Gastroesophageal sphincter (tissue), 4 donors: ENCODE measurements at places on chromosomes 1 and 21.

- ATAC-seq, result no peak
- H3K27ac ChIP-seq, result no peak overlapping the region
- H3K36me3 ChIP-seq, result no peaks in the 10 kb centered on the region
- peaks cover 30% of the 10 kb centered on the region for H3K4me1 ChIP-seq
- H3K4me3 ChIP-seq, result no peak overlapping the region
- H3K27me3 ChIP-seq, result no peaks in the 10 kb centered on the region
These were observed 3.9 kb downstream of the POFUT2 start for GRCh38 chr21:45283611-45284455.

- no peaks in the 10 kb centered on the region for H3K4me1 ChIP-seq
- no peaks in the 10 kb centered on the region for H3K36me3 ChIP-seq
- H3K4me3 ChIP-seq, result no peak overlapping the region
- no peak for ATAC-seq
These were observed 104.9 kb upstream of the EDN2 start for GRCh38 chr1:41589395-41589794.

- no peak overlapping the region for H3K4me3 ChIP-seq
- no peaks in the 10 kb centered on the region for H3K4me1 ChIP-seq
- H3K36me3 ChIP-seq, result no peaks in the 10 kb centered on the region
- no peak for ATAC-seq
- H3K27me3 ChIP-seq, result no peaks in the 10 kb centered on the region
These were observed 1505.2 kb downstream of the AMY1C start for GRCh38 chr1:105254906-105255305.

DNA sequence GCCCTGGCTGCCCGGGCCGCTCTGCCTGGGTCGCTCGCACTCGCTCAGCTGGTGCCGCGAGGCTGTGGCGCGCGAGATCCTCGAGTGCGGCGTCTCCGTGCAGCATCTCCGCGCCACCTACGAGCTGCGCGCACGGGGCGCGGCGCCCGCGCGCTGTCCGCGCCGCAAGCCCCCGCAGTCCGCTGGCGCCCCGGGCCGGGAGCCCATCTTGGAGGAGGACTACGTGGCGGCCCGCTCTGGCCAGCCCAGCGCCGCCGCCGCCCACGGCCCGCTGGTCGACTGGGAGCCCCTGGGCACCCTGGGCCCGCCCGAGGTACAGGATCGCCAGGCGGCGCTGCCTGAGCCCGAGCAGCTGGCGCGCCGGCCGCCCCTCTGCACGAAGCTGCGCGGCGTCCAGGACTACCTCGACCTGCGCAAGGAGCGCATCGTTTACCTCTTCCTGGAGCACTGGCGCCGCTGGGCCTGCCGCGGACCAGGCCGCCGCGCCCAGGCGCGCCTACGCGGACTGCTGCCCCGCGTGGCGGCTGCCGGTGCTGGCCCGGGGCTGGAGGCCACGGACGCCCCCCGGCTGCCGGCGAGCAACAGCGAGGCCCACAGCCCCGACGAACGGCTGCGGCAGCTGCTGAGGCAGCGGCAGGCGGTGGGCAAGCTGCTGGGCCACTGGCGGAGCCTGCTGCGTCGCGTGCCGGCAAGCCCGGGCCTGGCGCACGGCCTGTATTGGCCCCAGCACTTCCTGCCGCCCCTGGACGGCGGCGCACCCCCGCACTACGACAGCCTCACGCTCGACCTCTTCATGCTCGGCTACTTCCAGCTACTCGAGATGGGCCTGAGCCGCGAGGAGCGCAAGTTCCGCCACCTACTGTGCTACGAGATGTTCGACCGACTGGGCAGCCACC is 10.9 kb downstream of the TNFRSF25 start:
- no peak overlapping the region for H3K4me3 ChIP-seq
- H3K27me3 ChIP-seq, result peaks cover 98% of the 10 kb centered on the region
- ATAC-seq, result no peak

DNA sequence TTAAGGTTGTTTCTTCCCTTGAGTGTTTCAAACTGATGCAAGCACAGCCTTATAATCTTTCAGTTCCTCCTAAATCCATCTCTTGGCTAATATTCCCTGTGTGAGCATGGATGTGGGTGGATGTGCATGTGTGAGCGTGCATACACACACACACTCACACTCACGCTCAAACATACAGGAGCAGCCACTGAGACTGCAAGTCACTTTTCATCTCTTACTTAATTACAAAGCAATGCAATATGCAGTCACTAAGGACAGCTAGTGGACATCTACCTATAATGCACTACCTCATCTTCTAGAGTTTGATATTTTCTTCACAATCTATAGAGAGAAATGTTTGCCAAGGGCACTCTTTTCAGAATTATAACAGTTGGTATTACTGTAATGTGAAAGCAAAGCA is 1.4 kb downstream of the ESRRG start:
- peaks cover 17% of the 10 kb centered on the region for H3K4me1 ChIP-seq
- no peaks in the 10 kb centered on the region for H3K27me3 ChIP-seq
- no peak overlapping the region for H3K4me3 ChIP-seq
- peak overlapping the region; percentile 8 for H3K27ac ChIP-seq
- H3K36me3 ChIP-seq, result no peaks in the 10 kb centered on the region
- ATAC-seq, result no peak

DNA sequence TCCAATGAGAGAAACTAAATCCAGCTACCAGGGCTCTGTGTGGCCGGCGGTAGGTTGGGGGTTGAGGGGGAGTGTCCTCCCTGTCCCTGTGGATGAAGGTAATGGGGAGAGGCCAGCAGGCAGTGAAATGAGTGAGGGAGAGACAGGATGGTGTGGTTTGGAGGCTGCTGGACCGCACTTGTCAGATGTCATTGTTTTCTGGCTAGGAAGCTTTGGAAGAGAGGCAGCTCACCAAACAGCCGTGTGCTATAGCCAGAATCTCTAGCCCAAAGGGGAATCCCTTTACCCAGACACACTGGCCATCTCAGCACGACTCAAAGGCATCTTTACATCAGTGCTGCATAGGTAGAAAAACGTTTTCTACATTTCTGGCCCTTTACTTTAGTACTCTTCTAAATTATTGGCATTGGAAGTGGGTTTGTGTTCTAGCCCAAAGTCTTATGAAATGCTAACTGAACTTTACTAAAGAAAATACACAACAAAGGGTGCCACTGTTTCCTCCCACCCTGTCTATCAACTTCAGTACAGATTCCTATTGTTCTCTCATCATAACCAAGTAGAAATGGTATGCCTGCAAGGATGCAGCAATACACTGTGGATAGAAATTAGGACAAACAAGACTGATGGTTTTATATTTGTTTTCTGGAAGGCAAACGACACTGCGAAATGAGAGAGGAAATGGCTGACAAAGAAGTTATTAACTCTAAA is 95.9 kb upstream of the COA6 start:
- H3K4me3 ChIP-seq, result no peak overlapping the region
- H3K4me1 ChIP-seq, result no peaks in the 10 kb centered on the region
- peaks cover 11% of the 10 kb centered on the region for H3K27me3 ChIP-seq
- H3K27ac ChIP-seq, result no peak overlapping the region
- no peaks in the 10 kb centered on the region for H3K36me3 ChIP-seq
- no peak for ATAC-seq

DNA sequence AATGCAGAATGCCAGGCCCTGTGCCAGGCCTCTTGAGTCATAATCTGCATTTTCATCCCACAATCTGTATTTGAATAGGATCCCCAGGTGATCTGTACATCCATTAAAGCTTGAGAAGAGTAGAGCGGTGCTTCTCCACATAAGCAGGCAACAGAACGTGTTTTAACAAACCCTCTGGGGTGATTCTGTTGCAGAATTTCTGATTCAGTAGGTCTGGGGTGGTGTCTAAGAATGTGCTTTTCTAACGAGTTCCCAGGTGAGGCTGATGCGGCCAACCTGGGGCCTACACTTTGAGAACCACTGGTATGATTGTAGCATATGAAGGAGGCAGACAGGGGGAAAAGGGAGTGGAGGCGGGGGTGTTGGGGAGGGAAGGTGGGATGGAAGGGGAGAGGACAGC is 78.4 kb upstream of the POU3F1 start:
- H3K27ac ChIP-seq, result no peak overlapping the region
- no peak for ATAC-seq
- H3K36me3 ChIP-seq, result no peaks in the 10 kb centered on the region
- peaks cover 34% of the 10 kb centered on the region for H3K27me3 ChIP-seq
- no peaks in the 10 kb centered on the region for H3K4me1 ChIP-seq

GRCh38 chr1:216549796-216550195 is 126.5 kb upstream of the USH2A start:
- ATAC-seq, result no peak
- H3K4me3 ChIP-seq, result no peak overlapping the region
- H3K27me3 ChIP-seq, result no peaks in the 10 kb centered on the region
- H3K27ac ChIP-seq, result no peak overlapping the region
- no peaks in the 10 kb centered on the region for H3K4me1 ChIP-seq

DNA sequence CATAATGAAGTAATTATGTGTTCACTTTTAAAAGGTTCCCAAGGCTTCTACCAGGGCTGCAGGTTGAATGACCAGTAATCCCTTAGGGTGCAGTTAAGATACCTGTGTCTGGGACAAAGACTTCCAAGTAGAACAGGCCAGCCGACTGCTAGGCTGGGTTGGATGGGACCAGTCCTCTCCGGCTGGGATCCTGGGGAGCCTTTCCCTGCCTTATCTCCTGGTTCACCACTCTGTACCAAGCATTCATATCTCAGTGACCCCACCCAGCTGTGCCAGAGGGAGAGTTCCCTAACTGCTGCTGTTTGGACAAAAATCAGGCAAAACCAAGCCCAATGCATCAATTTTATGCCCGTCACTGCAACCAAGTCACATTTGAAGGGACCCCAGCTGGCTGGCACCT is 116.2 kb upstream of the ATP1A1 start:
- no peaks in the 10 kb centered on the region for H3K4me1 ChIP-seq
- H3K36me3 ChIP-seq, result no peaks in the 10 kb centered on the region
- ATAC-seq, result no peak
- no peak overlapping the region for H3K27ac ChIP-seq
- no peaks in the 10 kb centered on the region for H3K27me3 ChIP-seq

GRCh38 chr1:18205319-18205718 is 97.7 kb downstream of the IGSF21 start:
- no peaks in the 10 kb centered on the region for H3K4me1 ChIP-seq
- peaks cover 62% of the 10 kb centered on the region for H3K27me3 ChIP-seq
- no peak overlapping the region for H3K27ac ChIP-seq
- no peaks in the 10 kb centered on the region for H3K36me3 ChIP-seq
- H3K4me3 ChIP-seq, result no peak overlapping the region

GRCh38 chr1:171566467-171566866 is 55.6 kb upstream of the MYOCOS start:
- peaks cover 84% of the 10 kb centered on the region for H3K36me3 ChIP-seq
- ATAC-seq, result no peak
- no peaks in the 10 kb centered on the region for H3K4me1 ChIP-seq
- no peak overlapping the region for H3K4me3 ChIP-seq
- H3K27ac ChIP-seq, result no peak overlapping the region

DNA sequence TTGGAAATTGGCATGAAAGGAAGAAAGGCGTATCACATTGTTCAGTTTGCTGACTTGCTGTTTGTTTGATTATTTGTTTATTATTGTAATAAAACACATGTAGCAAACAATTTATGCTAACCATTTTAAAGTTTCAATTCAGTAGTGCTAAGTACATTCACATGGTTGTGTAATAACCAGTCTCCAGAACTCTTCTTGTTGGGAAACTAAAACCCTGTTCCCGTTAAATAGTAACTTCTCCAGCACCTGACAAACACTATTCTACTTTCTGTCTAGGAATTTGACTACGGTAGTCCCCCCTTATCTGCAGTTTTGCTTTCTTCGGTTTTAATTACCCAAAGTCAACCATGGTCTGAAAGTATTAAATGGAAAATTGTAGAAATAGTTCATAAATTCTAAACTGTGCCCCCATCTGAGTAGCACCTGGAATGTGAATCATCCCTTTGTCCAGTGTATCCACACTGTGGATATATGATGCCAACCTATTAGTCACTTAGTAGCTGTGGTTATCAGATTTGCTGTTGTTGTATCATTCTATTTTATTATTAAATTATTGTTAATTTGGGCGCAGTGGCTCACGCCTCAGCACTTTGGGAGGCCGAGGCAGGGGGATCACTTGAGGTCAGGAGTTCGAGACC is 5.5 kb downstream of the MORC3 start:
- H3K4me1 ChIP-seq, result no peaks in the 10 kb centered on the region
- H3K36me3 ChIP-seq, result peaks cover 24% of the 10 kb centered on the region
- no peak for ATAC-seq
- no peak overlapping the region for H3K27ac ChIP-seq
- H3K27me3 ChIP-seq, result no peaks in the 10 kb centered on the region

DNA sequence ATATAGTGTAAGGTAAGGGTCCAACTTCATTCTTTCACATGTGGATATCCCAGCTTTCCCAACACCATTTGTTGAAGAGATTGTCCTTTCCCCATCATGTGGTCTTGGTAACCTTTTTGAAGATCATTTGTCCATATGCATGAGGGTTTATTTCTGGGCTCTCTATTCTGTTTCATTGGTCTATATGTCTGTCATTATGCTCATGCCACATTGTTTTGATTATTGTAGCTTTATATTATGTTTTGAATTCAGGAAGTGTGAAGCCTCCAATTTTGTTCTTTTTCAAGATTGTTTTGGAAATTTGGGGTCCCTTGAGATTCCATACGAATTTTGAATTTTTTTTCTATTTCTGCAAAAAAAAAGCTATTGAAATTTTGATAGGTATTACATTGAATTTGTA is 15.2 kb upstream of the RCSD1 start:
- no peak for ATAC-seq
- H3K27ac ChIP-seq, result no peak overlapping the region
- no peaks in the 10 kb centered on the region for H3K36me3 ChIP-seq
- no peaks in the 10 kb centered on the region for H3K4me1 ChIP-seq
- H3K27me3 ChIP-seq, result no peaks in the 10 kb centered on the region
- no peak overlapping the region for H3K4me3 ChIP-seq

DNA sequence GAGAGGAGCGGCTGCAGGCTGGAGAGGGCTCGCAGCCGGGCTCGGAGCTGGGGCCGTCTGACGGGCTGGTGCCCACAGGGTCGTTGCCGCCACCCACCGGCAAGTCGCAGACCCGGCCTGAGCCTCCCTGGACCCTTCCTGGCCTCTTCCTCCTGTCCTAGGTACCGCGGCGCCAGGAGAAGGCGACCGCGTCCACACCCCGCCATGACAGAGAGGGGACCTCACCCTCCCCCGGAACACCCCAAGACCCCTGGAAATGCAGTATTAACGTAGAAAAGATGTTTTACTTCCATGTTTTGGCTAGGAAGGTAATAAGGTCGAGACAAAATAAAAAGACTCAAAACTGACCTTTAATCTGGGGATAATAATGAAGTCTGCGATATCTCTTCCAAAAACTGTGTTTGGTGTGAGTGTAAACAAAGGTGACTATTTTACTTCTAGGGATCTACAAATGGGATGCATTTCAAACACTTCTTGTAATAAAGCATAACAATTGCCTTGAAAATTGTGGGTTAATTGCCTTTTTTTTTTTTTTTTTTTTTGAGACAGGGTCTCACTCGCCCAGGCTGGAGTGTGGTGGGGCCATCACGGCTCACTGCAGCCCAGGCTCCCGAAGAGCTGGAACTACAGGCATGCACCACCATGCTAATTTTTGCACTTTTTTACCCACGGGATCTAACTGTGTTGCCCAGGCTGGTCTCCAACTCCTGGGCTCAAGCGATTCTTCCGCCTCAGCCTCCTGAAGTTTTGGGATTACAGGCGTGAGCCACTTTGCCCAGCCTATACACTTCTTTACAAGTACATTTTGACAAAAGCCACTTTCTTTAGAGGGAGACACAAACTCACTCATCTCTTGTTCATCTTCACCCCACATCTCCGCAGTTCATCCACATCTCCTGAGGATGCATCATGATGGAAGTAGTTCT is 838 bp upstream of the RSRP1 start:
- no peaks in the 10 kb centered on the region for H3K27me3 ChIP-seq
- H3K36me3 ChIP-seq, result no peaks in the 10 kb centered on the region
- H3K4me3 ChIP-seq, result peak overlapping the region; percentile 95
- peak overlapping the region; percentile 99 for H3K27ac ChIP-seq
